ENCODE measurements at places on chromosomes 2 and 18.

GRCh38 chr2:25690058-25690457 lies 16.7 kb upstream of the DTNB start:
- DNase-seq = no peak

DNA sequence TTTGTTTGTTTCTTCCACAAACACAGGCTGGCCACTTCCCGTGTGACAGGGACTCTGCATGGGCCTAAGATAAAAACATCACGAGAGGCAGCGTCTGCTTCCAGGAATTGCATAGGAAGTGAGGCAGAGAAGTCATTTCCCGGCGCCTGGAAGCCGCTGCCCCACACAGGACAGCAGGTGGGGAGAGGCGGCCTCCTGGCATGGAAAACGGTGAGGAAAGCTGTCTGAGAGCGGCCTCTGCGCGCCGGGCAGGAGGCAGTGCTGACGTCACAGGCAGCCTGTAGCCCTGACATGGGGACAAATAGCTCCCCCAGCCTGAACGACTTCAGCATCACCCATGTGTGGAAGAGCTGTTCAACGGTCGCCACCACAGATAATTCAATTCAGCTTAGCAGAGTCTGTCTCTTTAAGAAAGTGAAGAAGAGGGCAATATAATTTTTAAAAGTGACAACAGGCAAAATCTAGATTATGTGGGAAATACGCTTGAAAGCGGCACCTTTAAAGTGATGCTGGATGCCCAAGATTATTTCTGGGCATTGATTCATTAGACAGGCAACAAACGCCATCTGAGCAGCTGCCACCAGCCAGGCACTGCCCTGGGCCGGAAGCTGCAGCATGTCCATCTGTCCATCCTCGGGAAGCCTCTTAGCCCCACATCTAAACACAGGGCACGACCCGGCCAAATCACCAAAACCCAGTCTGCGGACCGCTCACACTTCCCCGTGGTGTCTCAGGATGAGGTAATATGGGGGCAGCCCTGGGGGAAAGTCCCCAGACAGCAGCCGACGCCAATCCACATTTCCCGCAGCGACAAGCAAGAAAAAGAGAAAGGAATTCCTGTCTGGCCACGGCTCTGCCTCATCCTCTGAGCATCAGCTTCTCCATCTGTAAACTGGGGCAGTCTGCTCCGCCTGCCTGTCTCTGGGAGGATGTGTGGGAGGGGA lies 138.9 kb downstream of the PXDN start:
- no peak for DNase-seq

GRCh38 chr2:85457877-85458316 lies 39.4 kb downstream of the SH2D6 start:
- DNase-seq = no peak

DNA sequence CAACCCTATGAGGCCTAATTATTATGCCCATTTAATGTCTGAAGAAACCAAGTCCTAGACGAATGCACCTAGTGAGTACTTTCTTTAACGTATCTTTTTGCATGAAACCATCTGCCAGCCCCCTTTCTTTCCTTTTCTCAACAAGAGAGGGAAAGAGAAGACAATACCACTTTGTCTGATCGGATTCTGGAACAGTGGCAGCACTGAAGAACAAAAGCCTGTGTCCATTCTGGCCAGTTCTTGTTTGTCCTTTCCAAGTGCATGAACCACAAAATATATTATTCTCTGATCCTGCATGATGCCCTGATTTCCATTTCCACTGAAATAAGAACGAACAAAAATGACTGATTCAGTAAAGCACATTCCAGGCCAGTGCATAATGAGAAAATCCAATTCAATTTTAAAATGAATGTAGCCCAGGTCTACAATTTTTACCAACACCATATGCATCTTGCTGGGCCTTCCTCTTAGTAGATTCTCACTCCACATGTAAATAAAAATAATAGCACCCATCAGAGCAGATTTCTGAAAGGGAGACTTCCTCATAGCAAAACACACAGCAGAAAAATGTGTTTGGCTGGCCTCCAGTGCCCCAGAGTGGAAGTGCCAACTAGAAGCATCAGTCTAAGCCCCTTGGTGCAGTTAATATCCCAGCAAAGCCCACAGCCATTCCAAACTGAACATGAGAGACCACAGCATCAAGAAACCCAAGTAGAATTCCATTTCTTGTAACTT lies 422.6 kb upstream of the ID2 start:
- no peak for DNase-seq

DNA sequence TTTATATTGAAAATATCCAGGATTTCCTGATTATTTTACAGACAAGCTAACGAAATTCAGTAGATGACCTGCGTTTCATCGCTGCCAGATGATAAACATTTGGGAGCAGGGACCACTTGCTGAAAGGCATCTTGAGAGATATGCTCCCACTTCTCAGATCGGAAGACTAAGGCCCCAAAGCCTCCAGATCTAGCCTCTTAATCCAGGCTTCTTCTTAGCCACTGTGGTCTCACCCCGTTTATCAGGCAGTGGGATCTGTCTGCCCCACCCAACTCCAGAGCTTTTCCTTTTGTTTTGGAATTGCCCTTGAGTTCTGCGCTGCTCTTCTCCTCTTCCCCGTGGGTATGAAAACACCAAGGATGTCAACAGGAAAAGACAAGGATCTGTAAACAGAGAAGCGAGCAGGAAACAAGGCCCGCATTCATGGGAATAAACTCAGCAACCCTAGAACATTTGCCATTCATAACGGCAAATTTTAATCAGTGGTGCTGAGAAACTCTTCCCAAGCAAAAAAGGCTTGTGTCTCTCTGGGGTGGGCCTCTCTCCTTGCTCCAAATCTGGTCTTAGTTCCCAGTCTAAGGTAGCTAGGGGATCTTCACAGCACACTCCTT lies 21.4 kb downstream of the MYL12B start:
- DNase-seq = no peak

DNA sequence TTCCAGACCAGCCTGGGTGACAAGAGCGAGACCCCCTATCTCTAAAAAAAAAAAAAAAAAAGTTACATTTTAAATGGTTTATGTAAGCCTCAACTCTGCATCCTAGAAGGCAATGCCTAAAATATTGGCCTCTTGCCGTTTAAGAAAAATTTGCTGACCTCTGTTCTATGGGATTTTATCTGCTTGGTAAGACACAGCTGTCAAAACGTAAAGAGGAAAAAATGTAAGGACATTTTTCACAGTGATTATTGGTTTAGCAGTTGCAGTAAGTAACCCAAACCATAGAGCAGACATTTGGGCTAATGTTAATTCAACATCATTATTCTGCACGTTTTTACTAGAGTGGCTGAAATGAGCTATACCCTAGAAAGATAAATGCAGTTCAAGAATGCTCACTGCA lies 14.4 kb upstream of the E2F6 start:
- DNase-seq = no peak

GRCh38 chr2:120953066-120953756 lies 217.5 kb downstream of the GLI2 start:
- DNase-seq = no peak

DNA sequence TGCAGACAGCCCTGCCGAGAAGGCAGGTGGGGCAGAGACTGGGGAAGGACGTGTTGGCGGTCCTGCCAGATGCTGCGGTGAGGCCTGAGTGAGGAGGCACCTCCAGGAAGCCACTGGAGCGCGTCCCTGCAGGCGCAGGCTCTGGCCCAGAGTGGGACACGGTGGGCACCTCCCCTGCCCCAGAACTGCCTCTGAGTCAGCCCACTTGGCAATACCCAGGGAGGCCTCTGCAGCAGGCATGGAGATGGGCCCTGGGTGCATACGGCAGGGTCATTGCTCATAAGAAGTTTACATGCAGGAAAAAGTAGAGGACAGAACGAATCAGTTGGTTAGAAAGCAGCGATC lies 195.9 kb downstream of the TFCP2L1 start:
- DNase-seq = no peak

- no peak for DNase-seq
Measured at GRCh38 chr2:135820003-135820618, 16.9 kb downstream of the LCT start.
